ENCODE measurements at places on chromosomes 2 and 18.
A peak's percentile ranks its signal among the peaks of the same experiment; 100 is the strongest.

DNA sequence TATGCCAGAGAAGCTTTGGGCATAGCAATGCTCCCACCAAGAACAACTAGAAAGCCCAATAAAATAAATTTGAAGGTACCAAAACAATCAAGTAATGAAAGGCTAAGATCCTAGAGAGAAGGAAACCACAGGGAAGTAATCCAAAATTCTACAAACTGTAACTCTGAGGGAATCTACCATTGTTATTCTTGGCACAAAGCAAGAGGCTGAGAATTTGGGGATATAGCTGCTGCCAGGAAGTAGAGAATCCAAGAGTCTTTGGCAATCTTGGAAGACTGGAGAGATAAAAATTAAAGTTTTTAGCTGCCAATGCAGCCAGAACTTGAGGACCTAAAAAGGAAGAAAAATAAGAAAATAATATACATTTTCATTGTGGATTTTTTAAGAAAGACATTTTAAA, 68.5 kb downstream of the PIGN start:
- DNase-seq: peak; percentile 81
- no peaks in the 10 kb centered on the region for H3K27me3 ChIP-seq
- H3K4me3 ChIP-seq: no peak overlapping the region
- H3K4me1 ChIP-seq: no peaks in the 10 kb centered on the region

DNA sequence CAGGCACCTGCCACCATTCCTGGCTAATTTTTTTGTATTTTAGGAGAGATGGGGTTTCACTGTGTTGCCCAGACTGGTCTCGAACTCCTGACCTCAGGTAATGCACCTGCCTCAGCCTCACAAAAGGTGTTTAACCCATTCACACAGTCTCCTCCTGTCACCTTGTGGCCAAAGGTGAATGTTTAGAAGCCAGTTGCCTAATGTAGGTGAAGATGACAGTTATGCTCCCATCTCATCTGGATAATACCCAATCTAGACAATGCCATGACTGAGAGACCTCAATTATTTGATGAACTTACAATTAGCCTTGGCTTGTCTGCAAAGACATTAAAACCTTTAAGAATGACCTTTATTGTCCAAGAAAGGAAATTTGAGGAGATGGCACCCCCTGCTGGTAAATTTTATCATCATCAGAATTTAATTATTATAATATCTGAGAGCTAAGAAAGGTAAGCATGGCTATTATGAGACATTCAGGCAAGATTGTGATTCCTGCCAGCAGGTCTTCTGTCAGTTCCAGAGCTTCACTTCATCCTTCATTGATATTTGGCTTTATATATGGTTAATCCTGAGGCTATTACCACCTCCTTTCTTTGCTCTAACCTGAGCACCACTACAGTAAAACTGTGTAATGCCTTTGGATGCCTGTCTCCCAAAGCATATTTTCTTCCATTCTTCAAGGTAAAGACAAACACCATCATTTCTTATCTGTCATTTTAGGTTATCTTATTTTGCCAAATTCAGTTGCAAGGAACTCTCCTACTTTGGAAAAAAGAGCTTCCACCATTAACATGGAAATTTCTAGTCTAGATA, 117.6 kb downstream of the FAM124B start:
- no peaks in the 10 kb centered on the region for H3K36me3 ChIP-seq
- peaks cover 14% of the 10 kb centered on the region for H3K27me3 ChIP-seq
- no peak overlapping the region for H3K4me3 ChIP-seq
- DNase-seq: peak; percentile 25

- H3K4me1 ChIP-seq: peaks cover 2% of the 10 kb centered on the region
- DNase-seq: peak; percentile 45
- no peak overlapping the region for H3K27ac ChIP-seq
- no peak overlapping the region for H3K4me3 ChIP-seq
- H3K36me3 ChIP-seq: peaks cover 8% of the 10 kb centered on the region
These were observed 1.2 kb downstream of the BABAM2 start for GRCh38 chr2:27891673-27892105.

- no peak overlapping the region for H3K4me3 ChIP-seq
- peaks cover 8% of the 10 kb centered on the region for H3K27me3 ChIP-seq
- H3K36me3 ChIP-seq: no peaks in the 10 kb centered on the region
- DNase-seq: no peak
- H3K27ac ChIP-seq: no peak overlapping the region
These were observed 6.7 kb downstream of the GNAL start for GRCh38 chr18:11695736-11696135.

DNA sequence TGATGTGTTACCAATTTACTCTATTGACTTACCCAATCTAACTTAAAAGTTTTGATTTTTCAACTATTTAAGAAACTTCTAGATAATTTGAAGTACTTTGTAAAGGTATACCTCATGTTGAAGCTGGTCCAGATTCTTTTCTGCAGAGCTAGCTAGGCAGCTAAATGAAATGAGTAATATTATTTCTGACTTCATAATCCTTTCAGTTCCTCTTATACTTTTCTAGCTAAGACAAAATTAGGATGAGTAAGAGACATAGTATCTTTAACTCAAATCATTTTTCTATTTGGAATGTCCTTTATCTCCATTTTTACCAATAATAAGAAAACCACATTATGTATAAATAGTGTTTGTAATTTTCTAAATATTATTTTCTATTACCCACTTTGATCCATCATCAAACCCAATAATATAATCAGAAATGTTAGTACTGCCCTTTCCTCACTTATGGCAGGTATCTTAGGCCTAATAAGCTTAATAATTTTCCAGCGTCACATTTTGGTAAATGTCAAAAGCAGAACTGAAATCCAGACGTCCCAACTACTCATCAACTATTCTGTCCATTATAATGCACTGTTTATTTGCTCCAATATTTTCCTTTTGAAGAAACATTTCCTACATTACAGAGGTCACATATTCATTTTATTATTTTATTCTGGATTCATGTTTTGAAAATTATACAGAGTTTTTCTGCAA, 456.6 kb downstream of the THSD7B start:
- H3K4me1 ChIP-seq: no peaks in the 10 kb centered on the region
- H3K4me3 ChIP-seq: no peak overlapping the region
- no peaks in the 10 kb centered on the region for H3K27me3 ChIP-seq
- DNase-seq: no peak
- no peaks in the 10 kb centered on the region for H3K36me3 ChIP-seq
- H3K27ac ChIP-seq: no peak overlapping the region

GRCh38 chr2:205731583-205731981, 49.3 kb downstream of the NRP2 start:
- no peaks in the 10 kb centered on the region for H3K27me3 ChIP-seq
- H3K4me3 ChIP-seq: no peak overlapping the region
- H3K4me1 ChIP-seq: peaks cover 37% of the 10 kb centered on the region
- DNase-seq: peak; percentile 98

DNA sequence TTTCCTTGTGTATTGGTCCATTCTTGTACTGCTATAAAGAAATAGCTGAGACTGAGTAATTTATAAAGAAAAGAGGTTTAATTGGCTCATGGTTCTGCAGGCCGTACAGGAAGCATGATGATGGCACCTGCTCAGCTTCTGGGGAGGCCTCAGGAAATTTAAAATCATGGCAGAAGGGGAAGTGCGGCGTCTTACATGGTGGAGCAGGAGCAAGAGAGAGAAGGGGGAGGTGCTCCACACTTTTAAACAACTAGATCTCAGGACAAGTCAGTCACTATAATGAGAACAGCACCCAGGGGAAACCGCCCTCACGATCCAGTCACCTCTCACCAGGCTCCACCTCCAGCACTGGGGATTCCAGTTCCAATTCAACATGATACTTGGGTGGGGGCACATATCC, 54.3 kb downstream of the MSH2 start:
- H3K4me1 ChIP-seq: no peaks in the 10 kb centered on the region
- no peak overlapping the region for H3K4me3 ChIP-seq
- H3K27ac ChIP-seq: no peak overlapping the region
- no peaks in the 10 kb centered on the region for H3K36me3 ChIP-seq
- H3K27me3 ChIP-seq: no peaks in the 10 kb centered on the region

DNA sequence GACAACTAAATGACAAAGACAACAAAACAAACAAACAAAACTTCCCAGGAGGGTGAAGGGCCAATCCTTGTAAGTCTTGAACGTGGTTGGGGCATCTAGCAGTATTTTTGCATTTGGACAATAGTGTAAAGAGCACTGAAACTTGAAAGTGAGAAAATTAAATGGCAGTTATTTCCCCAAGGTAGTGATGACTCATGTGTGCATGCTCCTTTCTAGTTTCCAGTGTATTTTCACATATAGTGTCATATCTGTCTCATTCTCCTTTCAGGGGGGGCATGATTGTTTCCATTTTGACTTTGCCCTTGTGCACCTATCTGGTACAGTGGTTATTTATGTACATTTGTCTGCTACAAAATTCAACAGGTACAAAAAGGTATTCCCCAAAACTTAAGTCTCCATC, 39.5 kb downstream of the CERS6 start:
- H3K4me3 ChIP-seq: no peak overlapping the region
- no peak overlapping the region for H3K27ac ChIP-seq
- H3K27me3 ChIP-seq: no peaks in the 10 kb centered on the region
- DNase-seq: no peak
- no peaks in the 10 kb centered on the region for H3K4me1 ChIP-seq

DNA sequence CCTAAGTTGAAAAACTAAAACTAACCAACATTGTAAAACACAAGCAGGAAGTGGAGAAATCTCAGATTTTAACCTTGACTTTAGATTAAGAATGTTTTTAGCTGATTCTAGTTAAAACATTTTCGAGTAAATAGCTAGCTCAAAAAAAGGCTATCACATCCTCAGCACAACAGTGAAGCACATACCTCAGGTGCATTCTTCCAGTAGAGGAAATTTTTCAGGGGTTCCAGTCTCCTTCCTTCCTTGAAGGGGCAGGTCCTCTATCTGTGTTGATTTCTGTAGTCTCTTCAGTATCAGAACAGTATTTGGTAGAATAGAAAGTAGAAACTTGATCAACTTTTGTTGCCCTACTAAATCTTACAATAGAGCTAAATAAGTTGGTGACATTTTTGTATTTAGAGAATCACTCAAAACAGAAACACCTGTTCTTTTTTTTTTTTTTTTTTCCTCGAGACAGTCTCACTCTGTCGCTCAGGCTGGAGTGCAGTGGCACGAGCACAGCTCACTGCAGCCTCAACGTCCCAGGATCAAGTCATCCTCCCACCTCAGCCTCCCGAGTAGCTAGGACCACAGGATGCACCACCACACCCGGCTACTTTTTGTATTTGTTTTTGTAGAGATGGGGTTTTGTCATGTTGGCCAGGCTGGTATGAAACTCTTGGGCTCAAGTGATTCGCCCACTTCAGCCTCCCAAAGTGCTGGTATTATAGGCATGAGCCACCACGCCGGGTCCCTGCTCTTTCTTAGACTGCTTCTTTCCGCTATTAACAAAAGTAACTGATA, 6.9 kb upstream of the GPR155 start:
- no peak overlapping the region for H3K27ac ChIP-seq
- H3K27me3 ChIP-seq: peaks cover 4% of the 10 kb centered on the region

DNA sequence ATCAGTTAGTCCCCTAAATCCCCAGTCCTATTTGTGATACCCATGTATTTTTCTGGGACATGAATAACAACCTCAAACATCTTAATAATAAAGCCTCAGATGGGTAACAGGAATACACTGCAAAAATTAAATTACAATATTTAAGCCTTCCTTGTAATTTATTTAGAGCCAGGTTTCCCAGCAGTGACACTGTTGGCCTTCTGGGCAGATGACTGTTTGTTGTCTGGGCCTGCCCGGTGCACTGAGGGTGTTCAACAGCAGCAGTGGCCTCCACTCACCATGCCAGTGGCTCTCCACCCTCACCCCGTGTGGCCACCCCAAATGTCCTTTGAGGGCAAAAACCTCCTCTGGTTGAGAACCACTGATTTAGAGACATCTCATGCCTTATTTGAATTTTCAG, 270.2 kb upstream of the SIX3 start:
- no peak overlapping the region for H3K27ac ChIP-seq
- H3K4me3 ChIP-seq: no peak overlapping the region
- H3K36me3 ChIP-seq: no peaks in the 10 kb centered on the region
- no peak for DNase-seq

DNA sequence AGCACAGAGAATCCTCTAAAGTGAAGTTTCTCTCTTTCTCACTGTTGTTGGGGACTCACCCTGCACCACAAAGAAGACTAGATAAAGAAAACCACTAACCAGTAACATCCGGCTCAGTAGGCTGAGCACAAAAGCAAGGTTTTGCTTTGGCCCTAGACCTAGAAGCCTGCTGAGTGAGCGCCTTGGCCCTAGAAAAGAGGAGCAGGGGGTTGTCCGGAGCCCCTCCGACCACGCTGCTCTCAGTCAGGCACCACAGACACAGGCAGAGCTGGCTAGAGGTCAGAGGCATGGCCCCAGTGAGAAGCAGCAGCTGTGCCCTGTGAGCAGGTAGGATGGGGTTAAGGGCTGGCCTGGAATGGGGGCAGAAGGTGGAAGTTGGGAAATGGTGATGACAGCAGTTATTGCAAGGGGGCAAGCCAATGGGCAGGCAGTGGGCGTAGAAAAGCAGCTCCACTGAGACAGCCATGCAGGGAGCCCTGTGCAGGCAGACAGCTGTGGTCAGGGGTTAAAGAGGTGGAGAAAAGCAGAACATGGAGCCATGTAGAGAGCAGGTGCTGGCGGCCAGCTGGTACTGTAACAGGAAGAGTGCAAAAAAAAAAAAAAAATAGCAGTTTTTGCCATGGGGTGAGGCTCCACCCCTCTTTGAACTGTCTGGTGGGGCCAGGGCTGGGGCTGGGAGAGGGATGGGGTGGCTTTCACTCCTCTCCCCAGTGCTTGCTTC, 36.9 kb upstream of the SLC14A1 start:
- H3K4me3 ChIP-seq: no peak overlapping the region
- no peak overlapping the region for H3K27ac ChIP-seq
- DNase-seq: no peak
- no peaks in the 10 kb centered on the region for H3K36me3 ChIP-seq

GRCh38 chr2:73938718-73939352, 12.2 kb downstream of the DGUOK start:
- H3K27ac ChIP-seq: no peak overlapping the region
- no peaks in the 10 kb centered on the region for H3K27me3 ChIP-seq
- no peak overlapping the region for H3K4me3 ChIP-seq
- peak; percentile 79 for DNase-seq

GRCh38 chr2:19988600-19988999, 1.3 kb downstream of the WDR35 start:
- H3K4me3 ChIP-seq: no peak overlapping the region
- no peak overlapping the region for H3K27ac ChIP-seq
- no peaks in the 10 kb centered on the region for H3K27me3 ChIP-seq
- H3K36me3 ChIP-seq: peaks cover 3% of the 10 kb centered on the region
- no peaks in the 10 kb centered on the region for H3K4me1 ChIP-seq
- DNase-seq: peak; percentile 34

DNA sequence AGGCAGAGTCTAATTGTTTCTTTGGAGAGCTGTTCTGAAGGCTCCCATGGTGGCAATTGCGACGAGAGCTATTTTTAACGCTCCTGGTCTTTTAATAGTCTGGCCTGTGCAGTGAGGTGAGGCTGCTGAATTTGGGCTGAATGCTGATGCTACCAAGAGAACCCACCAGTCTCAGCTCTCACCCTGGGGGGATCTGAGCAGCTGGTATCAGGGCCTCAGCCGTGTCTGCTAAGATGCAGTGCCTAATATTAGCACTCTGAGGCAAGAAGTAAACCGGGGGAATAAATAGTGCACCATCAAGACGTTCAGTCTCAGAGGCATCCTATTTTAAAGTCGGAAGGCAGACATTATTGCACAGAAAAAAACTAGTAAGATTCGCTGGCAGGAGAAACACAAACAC, 214.8 kb upstream of the PID1 start:
- H3K27me3 ChIP-seq: no peaks in the 10 kb centered on the region
- no peak overlapping the region for H3K4me3 ChIP-seq
- H3K27ac ChIP-seq: no peak overlapping the region
- H3K36me3 ChIP-seq: no peaks in the 10 kb centered on the region
- no peaks in the 10 kb centered on the region for H3K4me1 ChIP-seq
- DNase-seq: no peak

Data from IMR-90 (cell line).